ENCODE measurements at places on chromosomes 4 and X. TPM values are rescaled to one million over a fixed set of nuclear protein-coding genes. Genes with fewer than 3 reads are reported as not detected.
A peak's percentile ranks its signal among the peaks of the same experiment; 100 is the strongest.

Gene ZMYM3
- 7.7 TPM for polyA plus RNA-seq

Gene SHROOM4
- polyA plus RNA-seq = 0.76 TPM

Gene TCEAL2
- not detected for polyA plus RNA-seq

Gene KLHL2
- polyA plus RNA-seq = 10.7 TPM

Gene CXCL3
- 6.3 TPM for polyA plus RNA-seq

Gene NLRP2B
- polyA plus RNA-seq = not detected

Gene PTTG2
- polyA plus RNA-seq = not detected

Gene PCSK1N
- polyA plus RNA-seq = 1.6 TPM

Gene HAND2
- polyA plus RNA-seq = not detected

- DNase-seq = no peak
Observed at GRCh38 chr4:26462874-26463273, 27.4 kb downstream of the CCKAR start.

DNA sequence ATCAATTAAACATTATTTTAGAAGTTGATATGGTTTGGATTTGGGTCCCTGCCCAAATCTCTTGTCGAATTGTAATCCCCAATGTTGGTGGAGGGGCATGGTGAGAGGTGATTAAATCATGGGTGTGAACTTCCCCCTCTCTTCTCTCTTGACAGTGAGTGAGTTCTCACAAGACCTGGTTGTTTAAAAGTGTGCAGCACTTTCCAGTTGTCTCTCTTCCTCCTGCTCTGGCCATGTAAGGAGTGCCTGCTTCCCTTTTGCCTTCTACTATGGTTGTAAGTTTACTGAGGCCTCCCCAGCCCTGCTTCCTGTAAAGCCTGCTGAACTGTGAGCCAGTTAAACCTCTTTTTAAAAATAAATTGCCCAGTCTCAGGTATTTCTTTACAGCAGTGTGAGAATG lies 141.4 kb downstream of the GALNTL6 start:
- DNase-seq = no peak

DNA sequence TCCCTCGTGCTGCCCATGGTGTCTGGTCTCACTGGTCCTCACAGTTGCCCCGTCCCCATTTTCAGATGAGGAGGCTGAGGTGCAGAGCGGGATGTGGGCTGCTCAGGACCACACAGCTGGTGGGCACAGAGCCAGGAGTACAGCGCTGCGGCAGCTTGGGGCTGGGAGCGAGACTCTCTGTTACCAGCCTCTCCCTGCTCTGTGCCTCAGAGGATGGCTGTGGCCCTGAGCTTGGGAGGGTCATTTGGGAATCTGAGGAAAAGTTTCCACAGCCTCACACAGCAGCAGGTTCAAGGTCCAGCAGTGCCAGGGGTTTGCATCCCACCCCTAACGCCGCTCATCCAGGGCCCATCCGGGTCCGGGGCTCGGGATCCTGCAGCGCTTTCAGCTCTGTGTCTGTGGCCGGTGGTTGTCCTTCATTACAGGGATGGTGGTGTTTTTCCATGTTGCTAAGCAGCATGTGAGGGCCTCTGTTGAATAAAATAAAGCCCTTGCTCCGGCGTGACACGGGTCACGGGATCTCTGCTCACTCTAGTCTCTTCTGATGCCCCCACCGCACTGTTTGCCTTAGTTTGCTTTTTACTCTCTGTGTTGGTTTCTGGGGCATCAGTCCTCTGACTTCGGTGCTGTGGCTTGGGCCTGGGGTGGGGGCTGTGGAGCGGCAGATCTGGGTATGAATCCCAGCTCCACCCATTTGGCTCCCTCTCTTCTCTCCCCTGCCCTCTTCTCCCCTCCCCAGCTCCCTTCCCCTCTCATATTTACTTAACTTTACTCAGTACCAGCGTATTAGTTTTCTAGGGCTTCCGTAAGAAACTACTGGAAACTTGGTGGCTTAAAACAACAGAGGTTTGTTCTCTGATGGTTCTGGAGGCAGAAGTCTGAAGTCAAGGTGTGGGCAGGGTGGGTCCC lies 6.5 kb downstream of the WFS1 start:
- no peak for DNase-seq

DNA sequence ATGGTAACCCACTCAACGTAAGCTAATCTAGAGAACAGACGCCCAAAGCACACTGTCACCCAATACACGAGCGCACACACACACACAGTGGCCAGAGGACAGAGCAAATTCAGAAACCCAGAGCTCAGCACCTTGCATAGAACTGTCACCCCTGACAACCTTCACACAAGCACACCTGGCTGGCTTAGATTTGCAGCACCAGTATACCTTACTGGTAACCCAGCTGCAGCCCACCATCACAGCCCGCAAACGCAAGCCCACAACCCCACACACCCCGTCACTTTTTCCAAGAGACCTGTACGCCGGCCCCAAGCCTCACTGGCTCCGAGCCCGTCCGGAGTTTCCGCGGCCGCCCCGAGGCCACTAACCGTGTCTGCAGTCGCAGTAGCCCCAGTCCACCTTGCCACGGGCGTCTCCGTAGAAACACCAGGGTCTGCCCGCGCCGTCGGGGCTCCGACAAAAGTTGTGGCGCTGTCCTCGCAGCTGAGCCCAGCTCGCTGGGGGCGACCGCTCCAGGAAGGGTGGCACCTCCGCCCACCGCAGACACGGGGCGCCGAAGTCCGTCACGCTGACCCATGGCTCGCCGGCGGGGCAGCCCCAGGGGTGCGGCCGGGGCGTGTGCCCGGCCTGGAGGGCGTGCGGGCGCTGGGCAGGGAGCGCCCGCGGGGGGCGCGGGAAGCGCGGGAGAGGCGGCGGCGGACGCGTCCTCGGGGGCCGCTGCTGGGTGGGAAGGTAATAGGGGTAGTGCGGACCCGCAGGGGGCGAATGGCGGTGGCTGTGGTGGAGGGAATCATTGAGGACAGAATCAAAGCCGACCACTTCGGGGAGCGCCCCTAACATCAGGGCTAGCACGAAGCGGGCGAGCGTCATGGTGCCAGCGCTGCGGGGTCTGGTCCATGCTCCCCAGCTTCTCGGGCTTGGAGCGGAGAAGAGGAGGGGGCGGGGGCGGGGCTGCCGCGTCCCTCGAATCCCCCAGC lies 664 bp downstream of the PRSS12 start:
- DNase-seq = no peak

DNA sequence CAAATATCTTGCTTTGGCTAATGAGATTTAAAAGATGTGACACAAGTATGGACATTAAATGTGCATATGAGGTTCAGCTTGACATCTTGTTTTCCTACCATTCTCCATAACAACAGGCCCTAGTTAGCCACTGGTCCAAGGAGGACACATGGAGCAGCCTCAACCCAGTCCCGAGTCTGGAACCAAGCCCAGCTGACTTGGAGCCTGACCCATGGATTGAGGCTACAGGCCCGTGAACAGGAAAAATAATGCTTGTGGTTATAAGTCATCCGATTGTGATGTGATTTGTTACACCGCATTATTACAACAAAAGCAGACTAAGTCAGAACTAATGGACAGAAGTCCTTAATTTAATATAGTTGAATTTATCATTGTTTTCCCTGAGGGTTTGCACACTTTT lies 123.2 kb upstream of the BANK1 start:
- DNase-seq = no peak

- DNase-seq = no peak
Observed at GRCh38 chr4:112739442-112739841, 102.5 kb downstream of the LARP7 start.

DNA sequence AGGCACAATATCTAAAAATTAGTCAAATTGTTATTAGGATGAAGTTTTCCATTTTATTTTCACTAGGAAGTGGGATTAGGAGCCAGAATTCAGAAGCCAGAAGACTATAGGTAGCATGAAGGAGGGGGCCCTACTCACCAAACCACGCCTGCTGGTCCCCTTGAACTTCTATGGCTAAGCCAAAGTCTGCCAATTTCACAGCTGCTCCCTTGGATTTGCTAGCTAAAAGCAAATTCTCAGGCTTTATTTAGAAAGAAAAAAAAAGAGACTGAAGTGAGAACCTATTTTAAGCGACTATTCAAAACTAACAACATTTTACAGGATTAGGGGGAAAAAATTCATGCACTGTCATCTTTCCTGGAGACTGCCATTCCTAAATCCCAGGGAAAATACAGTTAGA lies 224.3 kb downstream of the CAMK2D start:
- DNase-seq = no peak

- DNase-seq = no peak
Observed at GRCh38 chr4:54700986-54701385, 43.2 kb downstream of the KIT start.

DNA sequence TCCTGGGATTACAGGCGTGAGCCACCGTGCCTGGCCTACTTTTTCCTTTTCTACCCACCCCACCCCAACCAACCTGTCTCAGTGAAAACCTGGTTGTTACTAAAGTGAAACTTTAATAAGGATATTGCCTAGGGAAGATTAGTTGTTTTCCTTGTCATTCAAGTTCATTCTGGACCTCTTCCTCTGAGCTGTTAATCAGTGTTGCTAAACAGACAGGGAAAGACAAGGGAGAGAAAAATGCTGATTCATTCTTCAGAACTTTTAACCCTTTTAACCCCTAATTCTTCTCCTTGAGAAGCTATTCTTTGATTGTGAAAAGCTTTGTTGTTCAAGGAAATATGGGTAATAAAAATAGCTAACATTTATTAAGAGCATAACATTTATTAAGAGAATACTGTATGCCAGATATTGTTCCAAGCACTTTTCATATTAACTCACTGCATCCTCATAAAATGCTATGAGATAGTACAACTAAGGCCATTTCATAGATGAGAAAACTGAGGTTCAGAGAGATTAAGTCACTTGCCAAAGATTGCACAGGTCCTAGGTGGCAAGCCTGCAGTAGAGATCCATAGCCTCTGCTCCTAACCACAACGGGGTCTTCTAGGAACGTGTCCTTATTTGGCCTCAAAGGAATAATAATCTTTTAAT lies 34.8 kb downstream of the OSTC start:
- DNase-seq = no peak

GRCh38 chr4:177579649-177580048 lies 137.4 kb upstream of the AGA start:
- no peak for DNase-seq

DNA sequence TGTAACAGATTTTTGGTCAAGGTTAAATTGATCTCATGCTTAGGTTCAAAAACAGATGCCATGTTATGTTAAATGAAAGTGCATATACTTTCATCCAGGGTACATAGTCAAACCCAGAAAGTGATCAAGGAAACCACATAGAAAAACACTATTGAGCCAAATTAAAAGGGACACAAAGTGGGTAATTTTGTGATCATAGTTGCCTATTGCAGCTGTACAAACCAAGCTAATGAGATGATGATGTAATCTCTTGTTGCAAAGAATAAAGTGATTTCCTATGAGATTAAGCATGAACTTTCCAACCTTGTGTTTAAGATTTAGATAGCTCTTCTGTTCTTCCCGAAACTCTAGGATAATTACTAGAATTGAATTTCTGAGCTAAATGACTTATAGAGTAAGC lies 20.2 kb upstream of the LIMCH1 start:
- no peak for DNase-seq

DNA sequence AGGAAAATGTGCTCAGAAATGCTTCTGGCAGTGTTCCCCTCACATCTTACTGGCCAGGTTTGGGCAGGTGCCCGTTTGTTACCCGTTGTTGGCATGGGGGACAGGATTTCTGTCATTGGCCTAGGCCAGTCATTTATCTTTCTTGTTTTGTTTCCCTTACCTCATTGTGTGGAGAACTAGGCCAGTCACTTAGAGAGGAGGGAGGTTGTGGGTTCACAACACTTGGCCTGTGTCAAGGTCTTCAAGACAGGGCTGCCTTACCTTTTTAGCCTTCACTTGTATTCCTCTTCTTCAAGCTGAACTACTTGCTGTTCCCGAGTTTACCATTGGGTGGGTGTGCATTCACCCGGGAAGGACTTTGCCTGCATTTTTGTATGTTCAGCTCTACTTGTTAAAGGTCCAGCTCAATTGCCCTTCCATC lies 17.7 kb downstream of the SNX25 start:
- DNase-seq = no peak

DNA sequence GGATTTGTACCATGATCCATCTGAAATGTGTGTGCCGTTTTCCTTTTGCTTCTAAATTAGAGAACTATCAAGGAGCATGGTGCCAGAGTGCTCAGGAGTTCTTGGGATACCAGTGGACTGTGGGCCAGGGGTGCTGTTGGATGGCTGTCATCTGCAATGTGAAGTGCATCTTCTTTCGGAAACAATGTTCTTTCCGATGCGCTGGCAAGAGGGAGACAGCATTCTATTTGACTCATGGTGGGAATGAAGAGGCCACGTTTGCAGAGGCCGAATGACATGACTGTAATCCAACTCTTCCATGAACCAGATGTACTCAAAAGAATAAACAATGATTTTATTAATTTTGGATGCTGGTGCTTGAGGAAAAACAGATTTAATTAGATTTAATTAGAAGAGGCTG lies 45.5 kb downstream of the SORCS2 start:
- no peak for DNase-seq

GRCh38 chrX:74133156-74133796 lies 170.7 kb upstream of the ZCCHC13 start:
- DNase-seq = no peak

- DNase-seq = peak; percentile 36
Observed at GRCh38 chr4:65798498-65799127, 128.3 kb upstream of the EPHA5 start.

DNA sequence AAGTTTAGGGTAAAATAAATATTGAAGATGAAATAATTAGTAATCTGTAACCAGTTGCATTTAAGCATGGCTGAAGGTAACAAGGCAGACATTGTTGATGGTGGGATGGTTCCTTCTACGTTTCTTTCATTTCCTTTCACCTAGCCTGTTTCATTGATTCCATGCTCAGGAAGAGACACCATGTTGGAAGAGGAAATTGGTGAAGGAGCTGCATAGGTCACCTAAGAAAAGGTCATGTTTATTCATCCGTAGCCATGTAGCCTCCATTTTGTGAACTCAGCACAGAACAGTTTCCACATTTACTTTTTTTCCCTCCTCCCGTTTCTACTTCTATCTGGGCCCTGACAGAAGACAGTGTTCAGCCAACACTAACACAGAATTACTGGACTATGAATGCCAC lies 3.8 kb downstream of the ADH1B start:
- no peak for DNase-seq

DNA sequence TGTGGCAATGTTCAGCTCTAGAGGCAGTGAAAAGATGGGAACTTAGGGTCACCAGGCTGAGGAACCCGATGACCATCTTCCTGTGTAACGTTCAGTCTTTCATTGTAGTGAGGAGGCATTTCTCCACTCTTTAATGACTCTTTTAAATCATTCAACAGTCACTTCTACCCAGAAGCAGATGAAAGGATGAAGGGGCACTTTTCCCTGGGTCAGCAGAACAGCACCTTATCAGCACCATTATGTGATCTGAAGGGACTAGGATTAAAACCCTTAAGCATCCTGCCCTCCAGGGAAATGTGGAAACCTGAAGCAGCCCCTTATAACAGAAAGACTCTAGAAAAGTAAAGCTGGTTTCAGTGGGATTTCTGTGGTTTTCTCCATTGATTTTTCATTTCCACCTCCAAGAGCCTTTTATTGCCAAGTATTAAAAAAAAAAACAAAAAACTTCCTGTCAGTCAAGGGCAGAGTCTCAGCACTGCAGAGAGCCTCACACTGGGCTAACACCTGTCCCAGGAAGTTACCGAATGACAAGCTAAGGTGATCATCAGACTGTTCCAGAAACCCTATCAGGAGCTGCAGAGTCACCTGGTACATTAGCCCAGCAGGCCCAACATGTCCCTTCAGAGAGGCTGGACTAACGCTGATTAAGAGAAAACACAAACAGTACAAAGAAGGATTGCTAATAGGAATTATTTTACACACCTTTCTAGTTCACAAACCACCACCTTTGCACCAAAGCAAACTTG lies 185.9 kb downstream of the SHROOM3 start:
- no peak for DNase-seq

GRCh38 chr4:3452376-3452775 lies 10.6 kb downstream of the HGFAC start:
- no peak for DNase-seq

- DNase-seq = no peak
Observed at GRCh38 chr4:20443015-20443805, 191.5 kb downstream of the SLIT2 start.

Data from keratinocyte (primary cell).